Cerebellum (tissue), 4 donors: ENCODE measurements at places on chromosomes 6 and 20. TPM values are rescaled to one million over a fixed set of nuclear protein-coding genes. Genes with fewer than 3 reads are reported as not detected.

The CD40 gene
- total RNA-seq = 1.6 TPM

The ADGB gene
- total RNA-seq = 0.36 TPM

The PDE10A gene
- 41.5 TPM for total RNA-seq

The CLPSL1 gene
- not detected for total RNA-seq

The SLC18B1 gene
- 18.2 TPM for total RNA-seq

The FANCE gene
- total RNA-seq = 6.9 TPM

The AMD1 gene
- 71.0 TPM for total RNA-seq

The BPIFB4 gene
- total RNA-seq = not detected

DNA sequence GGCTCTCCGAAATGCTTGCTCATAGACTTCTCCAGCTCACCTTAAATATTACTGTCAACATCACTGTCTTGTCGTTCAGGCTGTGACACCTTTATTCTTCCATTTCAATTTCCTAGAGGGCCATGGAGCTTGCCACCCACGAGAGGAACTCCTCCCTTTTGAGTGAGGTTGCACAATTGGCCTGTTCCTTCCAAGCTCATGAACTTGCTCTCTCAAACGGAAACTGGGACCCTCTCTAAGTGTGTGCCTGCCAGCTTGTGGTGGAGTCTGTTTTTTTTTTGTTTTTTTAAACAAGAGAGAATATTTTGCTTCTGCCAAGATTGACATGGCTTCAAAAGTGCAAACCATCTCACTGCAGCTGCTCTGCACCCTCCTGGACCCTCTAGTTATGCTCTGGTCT is 19.3 kb upstream of the IYD start:
- no peak for DNase-seq

GRCh38 chr6:137106183-137106582 is 61.4 kb upstream of the IL20RA start:
- DNase-seq = no peak

GRCh38 chr6:106122306-106122918 is 36.3 kb downstream of the PRDM1 start:
- DNase-seq = no peak

DNA sequence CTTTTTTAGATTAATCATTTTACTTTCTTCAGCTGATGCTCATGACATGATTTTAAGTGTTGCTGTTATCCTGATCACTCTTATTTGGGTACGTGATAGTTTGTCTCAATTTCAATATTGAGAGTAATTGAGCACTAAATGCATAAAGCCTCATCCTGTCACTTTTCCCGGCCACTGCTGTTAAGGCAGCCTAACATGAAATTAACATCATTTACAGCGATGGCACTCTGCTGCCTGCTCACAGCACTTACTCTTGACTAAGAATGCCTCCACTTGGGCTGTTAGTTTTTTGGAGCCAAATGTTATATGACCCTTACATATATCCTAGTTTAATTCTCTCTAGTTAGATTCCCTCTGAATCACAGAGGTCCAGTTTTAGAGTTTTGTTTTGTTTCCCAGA is 107.3 kb downstream of the SLX4IP start:
- no peak for DNase-seq

DNA sequence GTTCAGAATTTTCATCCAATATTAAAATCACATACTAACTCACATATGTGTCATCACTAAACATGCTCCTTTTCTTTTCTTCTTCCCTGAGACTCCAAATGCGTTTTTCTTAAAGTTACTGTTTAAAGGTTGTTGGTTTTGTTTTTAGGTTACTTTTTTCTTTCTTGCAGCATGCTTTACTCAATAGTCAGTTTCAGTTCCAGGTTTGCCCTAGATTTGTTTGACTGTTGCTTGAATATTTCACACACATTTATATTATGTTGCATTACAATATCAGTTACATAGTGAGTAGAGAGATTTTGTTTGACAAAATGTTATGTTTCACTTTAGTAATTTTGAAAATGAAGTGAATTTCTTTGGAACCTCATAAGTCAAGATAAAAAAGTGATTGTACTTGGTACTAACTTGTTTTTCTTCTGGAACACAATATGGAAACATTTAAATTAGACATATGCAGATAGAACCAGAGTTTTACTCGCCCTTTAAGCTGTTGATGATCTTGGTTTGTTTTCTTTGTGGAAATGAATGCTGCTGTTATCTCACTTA is 27.3 kb downstream of the FNDC1 start:
- DNase-seq = no peak

DNA sequence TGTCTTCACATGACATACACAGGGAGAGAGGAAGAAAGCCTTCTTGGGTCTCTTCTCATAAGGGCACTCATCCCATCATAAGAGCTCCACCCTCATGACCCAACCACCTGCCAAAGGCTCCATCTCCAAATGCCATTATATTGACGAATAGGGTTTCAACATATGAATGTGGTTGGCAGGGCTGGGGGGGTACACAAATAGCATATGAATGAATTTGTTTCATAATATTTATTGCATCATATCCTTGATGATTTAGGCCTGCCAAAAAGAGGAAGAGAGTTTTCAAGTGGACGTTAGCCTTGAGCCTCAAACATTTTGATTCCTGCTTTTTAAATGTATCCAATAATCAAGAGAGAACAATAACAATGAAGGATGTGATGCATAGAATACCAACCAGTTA is 26.2 kb upstream of the OPRM1 start:
- no peak for DNase-seq

DNA sequence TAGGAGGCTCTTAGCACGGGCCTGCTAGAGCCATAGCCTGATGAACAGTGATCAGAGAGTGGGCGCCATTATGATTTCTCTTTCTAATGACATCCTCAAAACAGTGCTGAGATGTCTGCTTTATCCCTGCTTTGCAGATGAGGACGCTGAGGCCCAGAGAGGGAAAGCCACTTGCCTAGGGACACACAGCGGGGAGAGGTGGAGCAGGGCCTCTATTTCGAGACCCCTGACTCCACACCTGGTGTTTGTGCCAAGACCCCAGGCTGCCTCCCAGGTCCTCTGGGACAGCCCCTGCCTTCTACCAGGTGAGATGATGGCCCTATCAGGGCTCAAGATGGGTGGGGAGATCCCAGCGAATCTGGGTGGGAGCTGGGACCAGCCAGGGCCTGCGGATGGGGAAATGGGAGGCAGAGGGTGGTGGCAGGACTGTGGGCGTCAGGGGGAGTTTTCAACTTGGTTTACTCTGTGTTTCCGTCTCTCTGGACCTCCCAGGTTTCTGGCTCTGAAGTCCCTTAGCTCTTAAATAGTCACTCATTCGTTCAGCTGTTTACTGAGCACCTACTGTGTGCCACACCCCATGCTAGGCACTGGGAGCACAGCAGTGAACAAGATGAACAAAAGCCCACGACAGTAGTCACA is 36.7 kb downstream of the SRC start:
- DNase-seq = no peak

DNA sequence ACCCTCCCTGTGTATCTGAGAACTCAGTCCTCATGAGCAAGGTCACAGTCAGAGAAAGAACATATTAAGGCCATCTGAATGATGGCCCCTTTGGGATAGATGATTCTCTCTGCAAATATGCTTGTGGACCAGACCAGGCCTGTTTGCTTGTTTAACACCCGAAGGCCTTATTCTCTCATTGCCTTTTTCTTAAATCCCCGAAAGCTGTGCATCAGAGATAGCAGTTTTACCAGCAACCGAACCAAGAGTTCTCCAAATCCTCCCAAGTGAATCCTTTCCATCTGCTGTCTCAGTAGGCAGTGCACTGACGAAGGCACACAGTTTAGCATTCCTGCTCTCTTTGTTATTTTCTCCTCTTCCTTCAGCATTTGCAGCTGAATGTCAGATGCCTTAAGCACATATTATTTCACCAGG is 79.8 kb downstream of the TRMT6 start:
- peak; percentile 66 for DNase-seq

DNA sequence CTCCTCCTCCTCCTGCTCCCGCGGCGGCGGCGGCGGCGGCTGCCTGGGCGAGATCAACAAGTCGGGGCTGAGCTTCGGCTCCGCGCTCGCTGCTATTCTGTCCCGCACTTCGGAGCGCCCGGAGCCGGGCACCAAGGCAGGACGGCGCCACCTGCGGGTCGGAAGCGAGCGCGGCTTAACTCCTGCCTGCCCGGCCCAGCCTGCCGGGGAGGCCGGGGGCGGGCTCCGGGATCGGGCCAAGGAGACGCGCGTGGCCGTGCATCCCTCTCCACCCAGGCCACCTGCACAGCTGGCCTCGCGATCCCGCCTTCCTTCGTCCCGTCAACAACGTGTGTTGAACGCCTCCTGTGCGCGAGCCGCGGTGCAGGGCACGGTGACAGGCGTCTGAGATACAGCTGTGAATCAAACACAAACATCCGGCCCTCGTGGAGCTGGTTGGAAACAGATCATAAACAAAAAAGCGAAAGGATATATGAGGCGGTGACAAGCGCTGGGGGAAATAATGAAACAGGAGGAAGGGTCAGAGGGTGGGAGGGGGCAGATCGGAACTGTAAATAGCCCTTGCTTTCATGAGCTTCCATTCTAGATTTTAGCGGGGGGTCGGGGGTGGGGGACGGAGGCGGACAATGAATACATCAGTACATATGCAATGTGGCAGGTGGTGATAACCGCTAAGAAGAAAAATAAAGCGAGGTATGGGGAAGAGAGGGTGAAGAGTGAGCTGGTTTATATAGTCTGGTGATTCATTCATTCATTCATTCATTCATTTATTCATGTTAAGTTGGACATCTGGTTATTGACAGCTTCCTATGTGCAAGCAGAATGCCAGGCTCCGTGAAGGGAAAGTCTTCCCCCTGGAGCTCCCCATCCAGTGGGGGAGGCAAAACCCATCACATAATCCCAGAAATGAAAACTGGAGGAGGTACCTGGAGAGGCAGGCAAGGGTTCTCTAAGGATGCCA is 2.0 kb upstream of the KCNB1 start:
- peak; percentile 86 for DNase-seq

- peak; percentile 53 for DNase-seq
These were observed 19.3 kb upstream of the SEC63 start for GRCh38 chr6:107977283-107977682.

DNA sequence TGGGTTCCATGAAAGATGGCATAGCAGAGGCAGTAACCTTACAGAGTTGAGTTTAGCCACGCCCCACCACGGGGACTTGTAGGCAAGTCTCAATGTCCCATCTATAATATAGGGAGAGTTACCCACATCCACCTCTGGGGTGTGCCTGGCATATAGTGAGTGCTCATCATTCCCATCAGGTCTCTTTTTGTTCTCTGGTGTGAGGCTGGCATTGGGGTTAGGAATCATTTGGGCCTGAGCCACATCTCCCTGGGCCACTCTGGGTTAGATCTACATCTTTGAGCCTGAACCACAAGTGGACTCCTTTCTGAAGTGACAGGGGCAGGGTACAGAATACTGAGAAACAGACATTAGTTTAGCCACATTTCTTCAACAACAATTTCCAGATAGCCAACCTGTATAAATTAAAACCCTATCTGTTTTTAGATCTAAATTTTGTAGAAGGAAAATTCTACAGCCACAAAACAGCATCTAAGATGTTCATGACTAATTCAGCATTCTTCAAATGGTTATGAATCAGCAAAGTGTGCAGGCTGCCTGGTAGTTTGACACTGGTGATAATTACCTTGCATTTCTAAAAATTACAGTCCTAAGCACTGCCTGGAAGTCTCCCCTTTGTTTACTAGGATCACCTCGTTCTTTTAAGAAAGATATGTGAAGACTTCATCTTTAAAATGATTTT is 20.1 kb downstream of the RNF24 start:
- DNase-seq = no peak

- peak; percentile 64 for DNase-seq
These were observed 13.4 kb downstream of the CST7 start for GRCh38 chr20:24962510-24962909.

GRCh38 chr20:47397652-47398301 is 41.3 kb upstream of the ZMYND8 start:
- DNase-seq = no peak

DNA sequence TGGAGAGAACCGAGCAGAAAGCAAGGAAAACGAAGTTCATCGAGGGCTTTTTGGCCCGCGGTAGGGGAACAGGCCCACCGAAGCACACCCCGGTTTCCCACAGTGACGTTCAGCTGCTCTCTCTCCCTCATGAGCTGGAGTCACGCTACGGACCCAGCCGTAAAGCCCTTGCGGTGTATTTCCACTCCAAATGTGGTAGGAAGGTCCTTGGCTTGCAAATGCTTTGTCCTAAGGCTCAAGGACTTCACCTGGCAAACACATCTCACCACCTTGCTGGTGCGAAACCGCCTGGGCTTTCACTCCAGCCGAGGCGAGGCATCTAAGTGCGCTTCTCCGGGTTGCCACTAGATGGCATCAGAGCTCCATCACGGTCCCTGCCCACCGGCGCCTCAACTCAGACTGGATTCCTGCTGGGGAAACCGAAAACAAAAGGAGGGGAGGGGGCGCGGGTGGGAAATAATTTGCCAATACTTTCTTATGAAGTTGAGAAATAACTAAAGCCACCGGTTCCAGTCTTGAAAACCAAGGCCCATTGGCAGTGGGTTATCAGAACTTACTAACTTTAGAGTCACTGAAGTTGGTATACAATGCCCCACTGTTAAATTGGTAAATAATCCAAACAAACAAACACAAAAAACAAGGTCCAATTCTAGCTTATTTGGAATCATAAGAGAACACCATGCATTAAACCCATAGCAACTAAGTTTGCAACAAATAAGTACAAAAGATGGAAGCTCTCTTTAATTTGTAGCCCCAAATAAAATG is 13.4 kb upstream of the FOXC1 start:
- DNase-seq = peak; percentile 74

GRCh38 chr6:119347466-119348095 is 2.0 kb downstream of the MAN1A1 start:
- DNase-seq = peak; percentile 15

- no peak for DNase-seq
These were observed 290.3 kb downstream of the TAF4 start for GRCh38 chr20:61775423-61775822.

DNA sequence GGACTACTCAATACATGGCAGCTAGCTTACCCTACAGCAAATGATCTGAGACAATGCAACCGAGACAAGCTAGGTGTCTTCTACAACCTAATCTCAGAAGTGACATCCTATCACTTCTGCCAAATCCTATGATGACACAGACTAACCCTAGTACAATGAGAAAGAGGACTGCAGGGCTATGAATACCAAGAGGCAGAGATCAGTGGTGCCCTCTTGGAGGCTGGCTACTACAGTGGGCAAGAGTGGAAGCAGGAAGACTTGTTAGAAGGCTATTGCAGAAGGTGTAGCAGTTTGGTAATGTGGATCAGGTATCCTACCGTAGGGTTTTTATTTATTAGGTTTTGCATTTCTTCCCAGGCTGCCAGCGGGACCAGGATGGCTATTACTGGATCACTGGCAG is 30.3 kb downstream of the GSS start:
- no peak for DNase-seq

DNA sequence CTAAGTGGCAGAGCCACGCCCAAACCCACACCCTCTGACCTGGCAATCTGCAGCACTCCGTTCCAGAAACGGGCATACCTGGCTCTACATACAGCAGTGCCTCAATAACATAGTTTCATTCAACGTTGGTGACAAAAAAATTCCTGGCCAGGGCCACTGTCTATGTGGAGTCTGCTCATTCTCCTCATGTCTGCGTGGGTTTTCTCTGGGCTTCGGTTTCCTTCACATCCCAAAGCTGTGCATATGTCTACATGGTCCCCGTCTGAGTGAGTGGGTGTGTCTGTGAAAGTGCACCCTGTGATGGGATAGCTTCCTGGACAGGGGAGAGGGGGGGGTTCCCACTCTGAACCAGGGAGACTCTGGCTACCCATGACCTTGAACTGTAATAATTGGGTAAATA is 2.1 kb downstream of the KIAA0319 start:
- DNase-seq = no peak
